ENCODE measurements at places on chromosomes 12 and 14.

DNA sequence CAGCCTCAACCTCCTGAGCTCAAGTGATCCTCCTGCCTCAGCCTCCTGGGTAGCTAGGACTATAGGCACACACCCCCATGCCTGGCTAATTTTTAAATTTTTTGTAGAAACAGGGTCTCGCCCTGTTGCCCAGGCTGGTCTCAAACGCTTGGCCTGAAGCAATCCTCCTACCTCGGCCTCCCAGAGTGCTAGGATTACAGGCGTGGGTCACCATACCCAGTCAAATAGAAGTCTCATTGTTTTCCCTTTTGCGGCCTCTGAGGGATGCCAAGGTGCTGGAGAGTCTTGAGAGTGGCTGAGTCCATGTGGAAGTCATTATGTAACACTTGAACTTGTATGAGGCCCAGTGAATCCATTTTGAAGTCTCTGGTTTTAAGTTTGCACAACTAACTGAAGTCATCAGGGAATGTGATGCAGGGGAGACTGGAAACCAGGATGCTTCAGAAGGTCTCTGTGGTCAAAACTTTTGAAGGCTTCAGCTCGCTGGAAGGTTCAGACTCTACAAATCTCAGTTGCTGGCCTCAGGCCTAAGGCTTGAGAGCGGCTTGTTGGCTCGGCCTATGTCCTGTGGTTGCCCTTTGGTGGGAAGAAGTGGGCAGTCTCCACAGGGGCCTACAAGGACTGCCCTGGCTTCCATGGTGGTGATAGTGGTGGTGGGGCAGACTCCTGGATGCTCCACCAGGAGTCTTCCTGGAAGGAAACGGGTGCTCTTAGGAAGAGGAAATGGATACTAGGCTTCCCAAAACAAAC is 29.2 kb downstream of the GALNT16 start:
- DNase-seq = no peak

- DNase-seq = no peak
Measured at GRCh38 chr14:55938249-55938791, 179.9 kb upstream of the PELI2 start.

DNA sequence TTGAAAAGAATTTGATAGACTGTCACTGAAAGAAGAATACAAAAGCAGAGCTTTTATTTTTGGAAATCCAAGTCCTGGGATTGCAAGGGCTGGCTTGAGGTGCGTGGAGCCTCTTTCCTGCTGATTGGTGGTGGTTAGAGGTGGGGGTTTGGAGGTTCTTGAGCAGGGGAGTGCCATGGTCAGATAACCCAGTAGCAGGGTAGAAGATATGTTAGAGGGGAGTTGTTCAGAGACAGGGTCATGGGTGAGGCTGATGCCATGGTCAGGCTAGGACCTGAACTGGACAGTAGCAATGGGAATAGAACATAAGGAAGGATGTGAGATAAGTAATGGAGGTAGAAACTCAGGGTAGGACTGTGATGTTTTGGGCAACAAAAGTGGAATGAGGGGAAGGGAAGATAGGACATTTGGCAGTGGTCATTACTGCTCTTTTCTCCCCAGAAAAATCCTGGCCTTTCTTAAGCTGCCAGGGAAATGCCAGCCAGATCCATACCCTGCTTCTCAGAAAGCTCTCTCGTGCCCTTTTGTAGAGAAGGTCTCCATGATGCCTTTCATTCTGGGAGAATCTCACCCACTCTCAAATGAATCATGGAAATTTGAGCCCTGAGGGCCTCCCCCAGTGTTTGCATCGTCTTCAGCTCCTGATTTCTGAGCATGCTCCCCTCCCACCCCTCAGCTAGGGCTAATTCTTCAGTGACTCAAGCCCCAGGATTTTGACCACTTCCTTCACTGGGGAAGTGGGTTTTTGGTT is 9.5 kb downstream of the EMP1 start:
- DNase-seq = peak; percentile 52

DNA sequence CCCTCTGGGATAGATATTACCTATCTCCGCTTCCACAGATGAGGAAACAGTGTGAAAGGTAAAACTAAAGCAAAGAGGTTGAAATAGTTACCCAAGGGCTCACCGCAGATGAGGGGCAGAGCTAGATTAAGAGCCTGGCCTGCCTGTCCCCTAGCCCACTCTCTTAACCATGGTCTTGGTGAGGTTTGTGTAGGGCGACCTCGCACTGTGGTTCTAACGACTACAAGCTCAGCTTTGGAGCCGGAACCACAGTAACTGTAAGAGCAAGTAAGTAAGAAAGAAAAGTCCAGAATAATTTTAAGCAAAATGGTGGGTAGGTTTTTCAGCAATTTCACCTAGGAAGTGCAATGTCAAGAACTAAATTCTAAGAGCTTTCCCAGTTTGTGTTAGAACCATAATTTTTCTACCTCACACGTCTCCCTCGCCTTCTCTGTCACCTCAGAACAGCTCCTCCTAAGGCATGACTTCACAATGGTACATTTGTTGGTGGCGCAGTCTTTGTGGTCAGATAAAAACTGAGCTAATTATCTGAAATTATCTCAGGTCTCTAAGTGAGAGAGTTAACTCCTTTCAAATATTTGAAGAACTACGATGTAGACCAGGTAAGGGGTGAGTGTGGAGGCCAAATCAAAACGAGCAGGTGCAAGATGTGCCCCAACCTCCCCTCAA is 64.8 kb downstream of the DAD1 start:
- DNase-seq = no peak

GRCh38 chr12:47085815-47086252 is 6.1 kb upstream of the AMIGO2 start:
- DNase-seq = peak; percentile 90

DNA sequence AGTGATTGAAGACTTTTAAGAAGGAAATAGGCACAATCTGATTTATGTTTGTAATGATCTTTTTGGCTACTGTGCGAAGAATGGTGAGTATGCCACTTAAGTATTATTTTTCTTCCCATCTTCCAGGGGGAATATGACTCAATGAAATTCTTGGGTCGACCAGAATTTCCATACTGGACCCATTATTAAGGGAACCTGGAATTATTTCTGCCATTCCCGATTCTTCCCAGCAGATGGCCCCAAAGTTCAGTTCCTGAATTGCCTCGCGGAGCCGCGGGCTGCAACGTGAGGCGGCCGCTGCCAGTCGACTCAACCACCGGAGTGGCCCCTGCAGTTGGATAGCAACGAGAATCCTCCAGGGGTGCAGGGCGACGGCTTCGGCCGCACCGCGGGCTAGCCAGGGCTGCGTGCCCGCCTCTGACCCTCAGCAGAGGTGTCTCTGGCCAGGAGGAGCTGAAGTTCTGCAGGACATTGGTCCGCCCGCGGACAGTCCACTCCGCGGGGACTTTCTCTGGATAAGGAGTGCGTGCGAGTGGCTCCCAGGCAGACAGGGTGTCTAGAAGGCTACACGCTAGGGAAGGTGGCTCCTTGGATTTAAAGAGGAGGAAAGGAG is 628 bp upstream of the TSHR start:
- peak; percentile 83 for DNase-seq

DNA sequence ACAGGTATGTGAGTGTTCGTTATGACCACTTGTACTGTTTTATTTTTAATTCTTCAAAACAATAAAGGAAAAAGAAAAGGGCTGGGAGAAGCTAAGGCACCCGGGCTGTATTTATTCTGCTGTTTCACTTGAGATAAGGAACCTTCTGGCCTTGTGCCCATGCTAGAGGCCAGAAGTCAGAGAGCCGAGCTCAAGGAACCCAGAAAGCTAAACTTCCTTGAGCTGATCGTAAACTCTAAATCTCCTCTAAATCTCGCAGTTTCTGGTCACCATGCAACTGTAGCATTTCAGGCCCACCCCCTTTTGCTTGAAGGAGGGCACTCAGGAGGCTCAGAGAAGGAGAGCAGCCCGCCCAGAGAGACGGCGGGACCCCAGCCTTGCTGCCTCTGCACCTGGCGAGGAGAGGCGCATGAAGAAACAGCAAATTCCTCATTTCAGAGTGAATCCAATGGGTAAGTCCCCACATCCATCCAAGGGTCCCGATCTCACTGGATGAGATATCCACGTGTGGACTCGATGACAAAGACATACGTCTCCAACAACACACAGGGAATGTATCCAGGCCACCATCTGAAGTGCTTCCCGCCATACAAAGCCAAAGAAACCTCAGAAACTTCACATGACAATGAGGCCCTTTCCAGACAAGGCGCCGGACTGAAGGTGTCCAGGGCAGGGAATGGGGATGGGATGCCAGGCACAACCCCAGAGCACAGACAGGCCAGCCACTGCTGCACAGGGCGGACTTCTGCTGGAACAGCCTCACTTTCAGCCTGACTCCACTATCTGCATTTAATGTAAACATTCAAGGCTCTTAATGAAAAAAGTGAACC is 14.6 kb downstream of the CCDC88C start:
- peak; percentile 95 for DNase-seq

- DNase-seq = no peak
Measured at GRCh38 chr14:93909429-93910128, 17.6 kb upstream of the FAM181A start.

DNA sequence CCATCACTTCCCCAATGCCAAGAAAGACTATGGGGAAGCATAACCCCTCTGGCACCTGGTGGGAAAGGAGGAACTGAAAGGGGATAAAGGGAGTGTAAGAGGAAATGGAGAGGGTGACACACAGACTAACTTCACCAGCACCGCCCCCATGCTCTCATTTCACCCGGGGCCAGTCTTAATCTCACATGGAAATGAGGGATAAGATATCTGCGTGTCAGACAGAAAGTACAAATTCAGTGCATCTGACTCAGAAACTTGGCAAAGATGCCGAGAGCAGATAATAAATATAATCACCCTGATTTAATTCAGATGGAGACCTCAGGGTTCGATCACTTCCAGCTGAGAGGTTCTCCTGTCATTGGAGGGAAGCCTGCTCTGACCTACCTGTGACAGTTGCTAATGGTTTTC is 191.6 kb downstream of the DUSP6 start:
- peak; percentile 49 for DNase-seq

DNA sequence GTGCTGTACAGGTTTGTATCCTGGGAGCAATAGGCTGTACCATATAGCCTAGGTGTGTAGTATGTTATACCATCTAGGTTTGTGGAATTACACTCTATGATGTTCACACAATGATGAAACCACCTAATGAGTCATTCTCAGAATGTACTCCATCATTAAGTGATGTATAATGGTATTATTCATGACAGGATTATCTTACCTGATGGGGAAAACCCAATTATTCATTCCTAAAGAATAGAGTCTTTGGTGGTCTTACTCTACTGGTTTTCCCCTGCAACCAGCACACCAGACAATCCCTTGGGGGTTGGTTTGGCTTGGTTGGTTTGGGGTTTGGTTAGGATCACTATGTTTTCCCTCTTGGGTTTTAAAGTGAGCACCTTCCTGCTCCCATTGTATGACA is 12.6 kb upstream of the OR10P1 start:
- DNase-seq = no peak

DNA sequence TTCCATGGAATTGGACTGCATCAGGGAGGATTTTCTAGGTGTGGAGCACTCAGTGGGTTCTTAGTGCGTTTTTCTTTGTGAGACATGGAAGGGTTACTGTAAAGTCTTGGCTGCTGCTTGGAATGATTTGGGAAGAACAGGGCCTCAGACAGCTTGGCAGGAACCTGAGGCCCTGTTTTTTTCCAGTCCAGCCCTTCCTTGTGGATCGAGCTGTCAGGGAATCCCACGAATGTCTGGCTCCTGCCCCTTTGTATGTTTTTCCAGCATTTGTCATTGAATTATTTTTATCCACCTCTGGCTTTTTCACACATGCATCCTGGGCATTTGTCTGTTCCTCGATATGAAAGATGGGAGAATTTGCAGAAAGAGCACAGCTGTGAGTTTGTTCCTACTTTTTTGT is 158.5 kb downstream of the TGFB3 start:
- DNase-seq = no peak

DNA sequence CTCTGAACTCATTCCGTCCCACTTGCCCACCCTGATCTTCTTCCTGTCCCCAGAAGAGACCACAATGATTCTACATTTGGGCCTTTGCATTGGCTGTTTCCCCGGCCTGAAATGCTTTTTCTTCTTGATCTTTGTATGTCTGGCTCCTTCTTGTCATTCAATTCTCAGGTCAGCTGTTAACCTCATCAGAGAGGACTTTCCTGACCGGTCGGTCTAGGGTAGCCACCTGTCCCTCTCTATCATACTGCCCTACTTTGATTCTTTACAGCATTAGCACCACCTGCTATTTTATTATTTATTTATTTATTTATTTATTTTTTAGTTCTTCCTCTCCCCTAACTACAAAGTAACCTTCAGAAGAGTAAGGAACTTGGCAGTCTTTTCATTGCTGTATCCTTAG is 84.3 kb downstream of the DYRK2 start:
- no peak for DNase-seq

DNA sequence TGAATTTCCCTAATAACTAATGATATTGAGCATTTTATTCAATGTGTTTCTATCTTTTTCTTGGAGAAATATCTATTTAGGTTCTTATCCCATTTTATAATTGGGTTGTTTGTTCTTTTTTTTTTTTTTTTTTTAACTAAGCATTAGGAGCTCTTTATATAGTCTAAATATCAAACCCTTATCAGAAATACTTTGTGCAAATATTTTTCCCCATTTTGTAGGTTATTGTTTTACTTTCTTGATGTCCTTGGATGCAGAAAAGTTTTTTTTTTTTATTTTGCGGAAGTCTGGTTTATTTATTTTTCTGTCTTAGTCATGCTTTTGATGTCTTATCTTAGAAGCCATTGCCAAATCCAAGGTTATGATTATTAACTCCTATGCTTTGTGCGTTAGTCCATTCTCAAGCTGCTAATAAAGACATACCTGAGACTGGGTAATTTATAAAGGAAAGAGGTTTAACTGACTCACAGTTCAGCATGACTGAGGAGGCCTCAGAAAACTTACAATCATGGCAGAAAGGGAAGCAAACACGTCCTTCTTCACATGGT is 434.3 kb upstream of the TBX3 start:
- DNase-seq = no peak

GRCh38 chr14:38056270-38056669 is 151.4 kb upstream of the SSTR1 start:
- DNase-seq = peak; percentile 65

DNA sequence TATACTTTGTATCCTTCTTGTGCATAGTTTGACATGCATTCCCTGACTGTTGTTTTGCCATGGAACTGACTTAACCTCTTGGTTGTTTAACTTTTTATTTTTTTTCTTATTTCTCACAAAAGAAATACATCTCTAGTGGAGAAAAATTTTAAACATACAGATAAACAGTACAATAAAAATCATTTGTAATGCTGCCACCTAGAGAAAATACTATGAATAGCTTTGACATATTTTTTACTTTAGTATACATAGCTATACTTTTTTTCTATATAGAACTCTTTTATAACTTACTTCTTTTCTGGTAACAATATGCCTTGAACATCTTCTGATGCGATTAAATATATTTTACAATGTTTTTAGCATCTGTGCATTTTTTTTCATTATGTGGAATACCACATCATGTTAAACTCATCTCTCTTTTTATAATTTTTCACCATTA is 184.5 kb downstream of the AKAP6 start:
- DNase-seq = peak; percentile 6

DNA sequence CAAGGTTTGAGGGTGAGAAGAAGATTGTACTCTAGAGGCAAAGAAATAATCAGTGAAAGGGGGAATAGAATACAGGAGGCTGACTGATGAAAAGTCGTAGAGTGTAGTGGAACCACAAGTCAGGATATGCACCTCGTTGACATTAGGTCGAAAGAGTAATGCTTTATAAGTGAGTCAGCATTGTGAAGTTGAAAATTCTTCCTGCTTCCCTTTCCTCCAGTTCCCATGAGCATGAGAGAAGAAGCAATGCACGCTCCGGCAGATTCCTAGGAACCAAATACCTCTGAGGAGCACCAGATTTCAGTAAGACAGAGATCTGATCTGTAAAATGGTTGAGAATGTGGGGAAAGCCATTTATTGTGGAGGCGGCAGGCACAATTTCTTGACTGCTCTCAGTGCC is 16.5 kb downstream of the CCER1 start:
- no peak for DNase-seq

GRCh38 chr14:103207388-103208072 is 84.3 kb downstream of the TNFAIP2 start:
- DNase-seq = peak; percentile 11

Data from common myeloid progenitor, CD34-positive (primary cell).